Activated CD8-positive, alpha-beta memory T cell treated with anti-CD3 and anti-CD28 coated beads for 36 hours (primary cell): ENCODE measurements at places on chromosomes 4 and X. TPM values are rescaled to one million over a fixed set of nuclear protein-coding genes. Genes with fewer than 3 reads are reported as not detected.

NKRF gene
- total RNA-seq = 30.4 TPM

BEND2 gene
- total RNA-seq = not detected

TIMP1 gene
- total RNA-seq = 4.1 TPM

ITGB1BP2 gene
- 4.6 TPM for total RNA-seq

UGT2B17 gene
- not detected for total RNA-seq

SSX2B gene
- not detected for total RNA-seq

NRK gene
- total RNA-seq = not detected

NAP1L3 gene
- 1.6 TPM for total RNA-seq

HDAC6 gene
- total RNA-seq = 49.9 TPM

LRCH2 gene
- total RNA-seq = not detected

SOWAHD gene
- 0.36 TPM for total RNA-seq

TCEAL6 gene
- not detected for total RNA-seq

NAA11 gene
- not detected for total RNA-seq

GSX2 gene
- total RNA-seq = not detected

PSAPL1 gene
- total RNA-seq = not detected

ARHGEF6 gene
- 31.4 TPM for total RNA-seq

MAGEB3 gene
- not detected for total RNA-seq

ATP5ME gene
- total RNA-seq = 261 TPM

PAK3 gene
- 0.46 TPM for total RNA-seq

FAM47A gene
- total RNA-seq = not detected

CT47B1 gene
- not detected for total RNA-seq

CHRNA9 gene
- total RNA-seq = 0.21 TPM

SLITRK2 gene
- not detected for total RNA-seq

HAND2 gene
- total RNA-seq = not detected

TLL1 gene
- total RNA-seq = not detected

GAGE13 gene
- not detected for total RNA-seq

SH3BP2 gene
- 82.5 TPM for total RNA-seq

SAGE1 gene
- not detected for total RNA-seq

MID2 gene
- total RNA-seq = 8.7 TPM

DDX53 gene
- not detected for total RNA-seq

ZNF595 gene
- total RNA-seq = 7.4 TPM

IBSP gene
- not detected for total RNA-seq

HS3ST1 gene
- total RNA-seq = not detected

ARMCX2 gene
- 7.6 TPM for total RNA-seq

ANKRD50 gene
- total RNA-seq = 0.15 TPM

RAB41 gene
- not detected for total RNA-seq

ANXA3 gene
- 0.21 TPM for total RNA-seq

PRR32 gene
- total RNA-seq = not detected

TXK gene
- total RNA-seq = 7.3 TPM

ARHGAP36 gene
- not detected for total RNA-seq

SPATA4 gene
- not detected for total RNA-seq

SGMS2 gene
- total RNA-seq = 0.46 TPM

CDX4 gene
- not detected for total RNA-seq

KLB gene
- not detected for total RNA-seq

SSX2 gene
- not detected for total RNA-seq

AGTR2 gene
- not detected for total RNA-seq

ETDA gene
- not detected for total RNA-seq

MAGEA9B gene
- total RNA-seq = not detected

NCAPG gene
- total RNA-seq = 55.6 TPM
